A673 (cell line): ENCODE measurements at places on chromosomes 3 and 15. TPM values are rescaled to one million over a fixed set of nuclear protein-coding genes. Genes with fewer than 3 reads are reported as not detected.

SLC25A36 gene
- 43.5 and 52.0 TPM in 2 replicates for total RNA-seq

CKMT1A gene
- 0.41 TPM in 1 of 2 replicates, not detected in the other for total RNA-seq

LRRC31 gene
- total RNA-seq: not detected in 2 replicates

DNA sequence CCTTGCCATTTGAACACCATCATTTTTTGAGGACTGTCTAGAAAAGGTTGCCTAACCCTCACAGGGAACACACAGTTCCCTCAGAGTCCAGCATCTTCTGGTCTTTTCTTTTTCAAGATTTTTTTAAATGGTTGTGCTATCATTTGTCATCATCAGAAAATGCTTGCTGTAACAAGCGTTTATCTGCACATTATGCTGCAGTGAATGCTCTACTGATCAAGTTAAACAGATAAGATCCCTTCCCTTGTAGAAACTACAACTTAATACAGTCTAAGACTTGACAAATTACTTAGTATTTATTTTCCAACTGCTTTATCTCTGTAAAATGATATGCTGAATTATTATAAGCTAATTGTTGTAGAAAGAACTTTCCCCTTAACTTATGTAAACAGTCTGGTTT, 11.9 kb upstream of the ALPK3 start:
- H3K36me3 ChIP-seq: peaks cover 23% of the 10 kb centered on the region
- DNase-seq: no peak
- no peak overlapping the region for H3K4me3 ChIP-seq

DNA sequence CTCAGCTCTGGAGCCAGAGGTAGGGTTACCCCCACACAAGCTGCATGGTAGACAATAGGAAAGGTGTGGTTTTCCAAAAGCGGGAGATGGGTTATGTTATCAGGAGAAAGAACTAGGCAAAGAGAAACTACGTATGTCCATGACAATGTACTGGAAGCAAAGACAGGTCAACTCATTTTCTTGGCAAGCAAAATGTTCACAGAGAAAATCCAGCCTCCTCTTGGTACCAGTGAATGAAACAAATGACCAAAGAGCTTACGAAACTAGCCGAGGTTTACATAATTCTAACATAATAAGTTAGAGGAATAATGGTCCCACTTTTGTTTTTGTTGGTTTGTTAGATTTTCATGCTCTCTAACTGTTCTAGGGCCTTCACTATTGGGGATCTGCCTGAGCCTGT, 338.1 kb upstream of the TGFBR2 start:
- no peaks in the 10 kb centered on the region for H3K27me3 ChIP-seq
- H3K36me3 ChIP-seq: no peaks in the 10 kb centered on the region
- H3K4me3 ChIP-seq: no peak overlapping the region
- DNase-seq: no peak
- no peak overlapping the region for H3K27ac ChIP-seq

- no peaks in the 10 kb centered on the region for H3K36me3 ChIP-seq
- no peak overlapping the region for H3K4me3 ChIP-seq
- H3K27ac ChIP-seq: no peak overlapping the region
- no peak for DNase-seq
Observed at GRCh38 chr15:29050870-29051269, 165.1 kb downstream of the APBA2 start.
